ENCODE measurements at places on chromosomes 13 and 19.

- DNase-seq, result no peak
These were observed 3.0 kb upstream of the ZNF444 start for GRCh38 chr19:56138069-56138468.

DNA sequence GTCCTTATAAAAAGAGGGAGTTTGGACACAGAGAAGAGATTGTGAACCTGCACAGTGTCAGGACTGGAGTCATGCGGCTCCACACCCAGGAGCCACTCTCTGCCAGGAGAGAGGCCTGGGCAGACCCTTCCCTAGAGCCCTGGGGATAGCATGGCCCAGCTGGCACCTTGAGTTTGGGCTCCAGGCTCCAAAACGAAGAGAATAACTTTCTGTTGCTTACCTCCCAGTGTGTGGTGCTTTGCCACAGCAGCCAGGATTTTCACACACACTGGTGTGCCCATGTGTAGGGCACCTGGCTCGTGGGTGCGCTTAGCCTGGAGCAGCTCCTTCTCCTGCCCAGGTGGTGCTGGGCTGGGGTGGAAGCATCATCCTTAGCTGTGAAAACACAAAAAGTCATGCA, 344.3 kb downstream of the TEX29 start:
- no peak for DNase-seq

DNA sequence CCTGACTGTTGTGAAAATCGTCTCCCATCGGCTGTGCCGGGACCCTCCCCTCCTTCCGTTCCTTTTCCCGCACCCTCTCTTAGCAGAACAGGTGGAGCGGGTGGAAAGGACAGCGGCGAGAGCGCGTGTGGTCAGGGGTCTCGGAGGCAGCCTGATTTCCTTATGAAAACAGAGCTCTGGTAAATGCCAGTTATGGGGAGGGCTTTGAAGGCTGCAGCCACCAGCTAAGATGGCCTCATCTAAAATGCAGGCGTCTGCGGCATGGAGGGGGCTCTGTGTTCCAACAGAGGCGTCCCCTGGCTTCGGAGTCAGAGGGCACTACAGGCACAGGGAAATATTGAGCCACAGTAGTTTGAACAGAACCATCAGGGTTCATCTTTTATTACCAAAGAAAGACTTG, 93.8 kb upstream of the SOX1 start:
- no peak for DNase-seq

- no peak for DNase-seq
These were observed 194.1 kb downstream of the USP12 start for GRCh38 chr13:26977541-26977940.

- DNase-seq, result no peak
These were observed 116.4 kb downstream of the TM9SF2 start for GRCh38 chr13:99617474-99618255.

GRCh38 chr13:79289571-79289970, 116.5 kb downstream of the RBM26 start:
- DNase-seq, result no peak

- DNase-seq, result peak; percentile 6
These were observed 7.4 kb upstream of the IGFL1 start for GRCh38 chr19:46221981-46222610.

- no peak for DNase-seq
These were observed 82.3 kb downstream of the CDADC1 start for GRCh38 chr13:49329831-49330545.

Measured in non-pigmented ciliary epithelial cell (primary cell).